Stimulated activated CD4-positive, alpha-beta T cell treated with anti-CD3 and anti-CD28 coated beads, Interleukin-12 subunit alpha, Interleukin-12 subunit beta, amount 100 ng/mL, for 24 hours (primary cell): ENCODE measurements at places on chromosomes 1 and 21.

GRCh38 chr21:36917471-36918158 is 48.9 kb downstream of the HLCS start:
- no peak for DNase-seq

- no peak for DNase-seq
These were observed 210.9 kb upstream of the GALNT2 start for GRCh38 chr1:229856009-229856650.

DNA sequence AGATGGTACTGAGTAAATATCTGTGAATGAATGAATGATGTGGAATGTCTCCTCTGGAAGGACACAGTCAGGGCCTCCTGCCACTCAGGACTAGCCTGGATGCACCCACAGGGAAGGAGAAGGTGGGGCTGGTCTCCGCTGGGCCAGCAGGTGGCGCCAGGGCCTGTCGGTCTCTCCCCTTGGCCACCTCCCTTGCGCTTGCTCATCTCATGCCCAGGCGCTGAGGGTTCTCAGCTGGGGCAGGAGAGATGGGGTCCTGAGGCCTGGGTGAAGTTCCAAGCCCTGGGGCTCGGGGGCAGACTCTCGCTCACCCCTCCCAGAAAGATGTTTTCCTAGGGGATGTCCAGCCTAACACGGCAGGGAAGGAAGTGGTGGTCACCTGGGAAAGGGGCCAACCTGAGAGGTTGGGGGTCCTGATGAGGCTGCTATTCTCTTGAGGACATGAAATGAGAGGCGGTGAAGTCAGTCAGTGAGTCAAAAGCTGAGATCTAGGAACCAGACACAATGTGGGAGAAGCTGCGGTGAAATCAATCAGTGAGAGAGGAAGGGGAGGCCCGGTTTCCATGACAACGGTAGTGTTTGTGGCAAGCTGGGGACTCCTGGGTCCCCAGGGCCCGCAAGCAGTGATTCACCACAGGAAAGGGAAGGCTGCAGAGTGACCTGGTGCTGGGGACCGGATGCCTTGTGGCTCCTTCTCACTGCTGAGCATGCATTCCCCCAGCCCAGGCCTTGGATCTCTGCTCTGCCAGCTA is 14.6 kb upstream of the MEX3A start:
- DNase-seq: peak; percentile 89

DNA sequence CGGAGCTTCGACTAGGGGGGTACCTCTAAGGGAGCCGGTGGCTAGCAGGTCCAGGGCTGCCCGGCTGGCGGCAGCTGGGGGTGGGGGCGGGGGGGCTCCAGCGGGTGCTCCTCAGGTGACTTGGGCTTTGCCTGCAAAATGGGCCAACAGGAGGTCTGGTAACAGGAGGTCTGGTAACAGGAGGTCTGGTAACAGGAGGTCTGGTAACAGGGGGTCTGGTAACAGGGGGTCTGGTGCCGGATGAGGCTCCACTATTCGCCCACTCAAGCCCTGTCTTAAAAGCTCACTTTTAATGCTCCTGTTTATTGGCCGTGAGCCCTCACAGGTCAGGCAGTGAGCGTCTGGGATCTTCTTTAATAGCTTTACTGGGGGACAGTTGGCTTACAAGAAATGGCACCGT is 40.4 kb upstream of the ACTRT2 start:
- DNase-seq: no peak
